Effector memory CD4-positive, alpha-beta T cell (primary cell): ENCODE measurements at places on chromosomes 1 and 21.

GRCh38 chr1:226276987-226277386 is 32.0 kb downstream of the LIN9 start:
- no peak for DNase-seq

DNA sequence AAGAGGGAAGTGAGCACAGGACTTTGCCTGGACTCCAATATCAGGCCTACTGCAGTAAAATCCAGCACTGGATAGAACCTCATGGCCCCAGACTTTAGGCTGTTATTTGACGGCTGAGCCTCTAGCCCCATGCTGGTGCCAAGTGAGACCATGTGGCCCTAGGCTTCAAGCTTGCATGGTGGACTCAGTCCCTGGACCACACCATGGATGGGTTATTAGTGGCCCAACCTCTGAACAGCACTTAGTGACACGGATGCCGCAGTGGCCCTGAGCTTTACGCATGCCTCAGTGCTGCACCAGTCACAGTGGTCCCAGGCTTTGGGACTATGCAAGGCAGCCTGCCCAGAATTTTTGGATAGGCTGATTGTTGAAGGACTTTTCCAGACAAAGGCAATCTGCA is 13.0 kb downstream of the IFI44L start:
- DNase-seq = no peak

DNA sequence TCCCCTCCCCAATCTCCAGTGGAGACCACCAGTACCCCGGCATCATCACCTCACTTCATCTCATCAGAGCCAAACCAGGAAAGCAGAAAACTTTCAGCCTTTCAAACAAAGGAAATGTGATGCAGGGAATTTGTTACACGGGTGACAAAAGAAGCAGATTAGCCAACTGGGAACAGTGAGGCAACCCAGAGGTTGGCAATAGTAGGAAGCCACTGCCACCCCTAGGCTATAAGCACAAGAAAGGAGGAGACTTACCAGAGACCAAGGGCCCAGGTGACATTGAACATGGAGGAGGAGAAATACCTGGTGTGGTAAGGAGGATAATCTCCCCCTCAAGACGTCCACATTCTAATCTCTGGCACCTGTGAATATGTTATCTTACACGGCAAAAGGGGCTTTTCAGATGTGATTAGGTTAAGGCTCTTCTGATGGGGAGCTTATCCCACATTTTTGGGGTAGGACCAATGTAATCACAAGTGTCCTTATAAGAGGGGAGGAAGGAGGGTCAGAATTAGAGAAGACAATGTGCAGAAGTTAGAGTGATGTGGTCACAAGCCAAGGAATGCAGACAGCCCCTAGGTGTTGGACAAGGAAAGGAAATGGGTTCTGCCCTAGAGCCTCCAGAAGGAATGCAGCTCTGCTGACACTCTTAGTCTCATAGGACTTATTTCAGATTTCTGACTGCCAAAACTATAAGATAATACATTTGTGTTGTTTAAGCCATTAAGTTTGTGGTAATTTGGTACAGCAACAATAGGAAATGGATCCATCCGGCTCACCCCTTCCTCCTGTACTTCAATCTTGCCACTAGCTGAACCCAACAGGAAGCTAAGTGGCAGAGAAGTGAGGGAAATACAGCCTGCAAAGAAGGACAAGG is 83.6 kb upstream of the VAV3 start:
- DNase-seq = no peak

DNA sequence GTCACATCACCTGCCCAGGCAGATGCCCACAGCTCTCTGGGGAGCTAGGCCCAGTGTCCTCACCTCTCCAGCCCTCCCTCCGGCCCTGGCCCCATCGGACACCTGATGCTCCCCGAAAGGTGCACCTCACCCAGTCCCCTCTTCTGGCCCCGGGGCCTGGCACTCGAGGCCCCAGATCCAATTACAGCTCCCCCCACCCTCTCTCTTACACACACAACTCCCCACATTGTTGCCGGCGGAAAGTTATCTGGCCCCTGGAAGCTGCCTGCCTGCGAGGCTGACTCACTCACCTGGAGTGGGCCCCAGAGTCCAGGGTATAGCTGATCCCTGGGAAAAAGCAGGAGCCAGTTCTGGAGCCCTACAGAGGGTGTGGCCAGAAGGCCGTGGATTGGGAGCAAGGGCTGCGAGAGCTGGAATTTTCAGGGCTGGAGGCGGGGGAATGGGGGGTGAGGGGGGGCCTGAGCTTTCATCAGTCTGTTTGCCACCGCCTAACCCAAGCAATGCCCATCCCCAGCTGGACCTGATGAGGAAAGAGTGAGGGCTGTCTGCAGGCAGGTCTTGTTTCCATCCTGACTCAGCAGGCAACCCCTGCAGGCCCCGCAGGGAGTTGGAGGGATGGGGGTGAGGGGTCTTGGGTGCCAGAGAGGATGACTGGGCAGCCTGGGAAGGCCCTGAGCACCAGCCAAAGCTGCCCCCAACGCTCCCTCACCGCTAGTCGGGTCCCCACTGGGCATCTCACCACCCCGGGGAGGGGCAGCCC is 948 bp downstream of the FBXO2 start:
- no peak for DNase-seq

- no peak for DNase-seq
Measured at GRCh38 chr21:42091899-42092508, 20.9 kb downstream of the UMODL1 start.

DNA sequence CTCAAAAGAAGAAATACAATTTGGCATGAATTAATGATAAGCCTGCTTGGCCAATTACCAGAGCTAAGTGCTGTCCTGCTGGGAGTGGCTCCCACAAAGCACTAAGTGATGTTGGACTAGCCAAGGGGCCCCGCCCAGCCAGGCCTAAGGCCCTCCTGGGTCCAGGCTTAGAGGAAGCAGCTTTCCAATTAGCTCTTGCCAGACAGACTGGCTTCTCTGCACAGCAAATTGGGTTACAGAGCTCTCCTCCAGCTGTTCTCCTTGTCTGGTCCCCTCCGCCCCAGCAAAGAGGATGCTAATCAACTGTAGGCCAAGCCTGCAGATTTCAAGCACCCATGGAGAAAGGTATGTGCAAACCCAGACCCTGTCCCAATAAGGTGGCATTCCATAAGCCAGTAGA is 151.9 kb downstream of the DMRTA2 start:
- DNase-seq = no peak

DNA sequence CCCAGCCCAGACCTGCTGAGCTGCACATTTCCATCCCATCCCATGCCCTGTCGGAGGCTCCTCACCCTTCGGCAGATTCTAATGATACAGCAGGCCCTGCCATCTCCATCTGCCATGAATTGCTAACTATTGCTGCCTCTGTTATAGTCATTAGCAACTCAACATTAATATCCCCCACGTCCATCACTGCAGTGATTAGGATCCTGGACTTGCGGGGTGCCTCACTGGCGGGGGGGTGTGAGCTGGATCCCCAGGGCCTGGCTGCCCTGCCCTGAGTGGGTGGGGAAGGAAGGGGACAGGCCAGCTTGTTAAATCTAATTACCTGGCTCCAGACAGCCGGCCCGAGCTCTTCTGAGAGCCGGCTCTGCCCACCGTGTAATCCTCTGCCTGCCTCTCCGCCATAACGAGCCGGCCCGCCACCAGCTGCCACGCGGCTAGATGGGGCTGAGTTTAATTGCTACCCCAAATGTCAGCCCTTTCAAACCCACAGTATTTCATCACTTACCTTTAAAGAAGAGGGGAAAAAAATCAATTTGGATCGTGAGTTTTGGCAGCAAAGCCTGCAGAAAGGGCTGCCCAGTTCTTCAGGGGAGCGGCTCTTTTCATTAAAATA is 227.3 kb upstream of the CSF3R start:
- no peak for DNase-seq

DNA sequence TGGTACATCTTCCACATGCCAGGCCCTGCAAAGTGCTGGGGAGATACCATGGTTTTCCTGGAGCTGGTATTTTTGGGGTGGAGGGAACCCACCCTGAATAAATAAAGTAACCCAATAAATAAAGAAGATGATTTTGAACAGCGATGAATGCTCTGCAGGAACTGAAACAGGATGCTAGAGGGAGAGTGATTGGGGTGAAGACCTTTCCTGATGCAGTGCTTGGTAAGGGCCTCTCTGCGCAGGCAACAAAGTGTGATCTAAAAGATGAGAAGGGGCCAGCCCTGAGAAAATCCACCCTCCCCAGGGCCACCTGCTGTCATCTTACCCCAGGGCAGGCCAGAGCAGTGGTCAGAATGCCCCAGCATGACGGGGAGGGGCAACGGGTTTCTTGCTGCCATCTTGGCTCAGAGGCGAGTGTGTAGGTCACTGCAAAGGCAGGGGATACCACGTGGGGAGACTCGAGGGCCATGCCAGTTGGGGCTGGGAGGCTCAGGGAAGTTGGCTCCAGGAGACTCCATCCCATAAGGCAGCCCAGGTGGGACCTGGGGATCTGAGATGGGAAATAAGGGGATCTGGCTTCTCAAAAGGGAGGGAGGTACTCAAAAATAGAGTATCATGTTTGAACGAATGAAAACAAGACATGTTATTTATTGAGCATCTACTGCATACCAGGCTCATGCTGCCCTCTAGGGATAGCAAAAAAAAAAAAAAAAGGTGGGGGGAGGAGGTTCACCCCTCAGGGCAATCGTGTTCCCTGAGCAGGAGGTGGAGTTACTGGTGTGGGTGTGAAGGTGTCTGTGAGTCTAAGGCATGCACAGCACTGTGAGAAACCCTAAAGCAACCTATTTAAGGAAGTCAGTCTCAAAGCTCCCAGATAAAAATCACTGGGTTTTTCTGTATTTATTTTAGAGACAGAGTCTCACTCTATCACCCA is 2.8 kb downstream of the SRARP start:
- DNase-seq = no peak

DNA sequence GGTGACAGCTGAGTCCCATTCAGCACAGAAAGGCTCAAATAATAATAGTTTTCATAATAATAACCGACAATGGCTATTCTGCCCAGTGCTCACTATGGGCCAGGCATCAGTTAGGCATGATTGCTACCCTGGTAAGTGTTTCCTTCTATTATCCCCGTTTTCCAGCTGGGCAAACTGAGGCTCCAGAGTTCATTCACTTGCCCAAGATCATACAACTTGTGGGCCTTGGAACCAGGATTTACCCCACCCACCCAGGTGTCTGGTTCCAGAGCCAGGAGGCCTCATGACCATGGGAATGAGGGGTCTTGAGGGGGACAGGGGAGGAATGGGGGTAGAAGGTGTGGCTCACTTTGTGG is 518 bp downstream of the PLOD1 start:
- no peak for DNase-seq

DNA sequence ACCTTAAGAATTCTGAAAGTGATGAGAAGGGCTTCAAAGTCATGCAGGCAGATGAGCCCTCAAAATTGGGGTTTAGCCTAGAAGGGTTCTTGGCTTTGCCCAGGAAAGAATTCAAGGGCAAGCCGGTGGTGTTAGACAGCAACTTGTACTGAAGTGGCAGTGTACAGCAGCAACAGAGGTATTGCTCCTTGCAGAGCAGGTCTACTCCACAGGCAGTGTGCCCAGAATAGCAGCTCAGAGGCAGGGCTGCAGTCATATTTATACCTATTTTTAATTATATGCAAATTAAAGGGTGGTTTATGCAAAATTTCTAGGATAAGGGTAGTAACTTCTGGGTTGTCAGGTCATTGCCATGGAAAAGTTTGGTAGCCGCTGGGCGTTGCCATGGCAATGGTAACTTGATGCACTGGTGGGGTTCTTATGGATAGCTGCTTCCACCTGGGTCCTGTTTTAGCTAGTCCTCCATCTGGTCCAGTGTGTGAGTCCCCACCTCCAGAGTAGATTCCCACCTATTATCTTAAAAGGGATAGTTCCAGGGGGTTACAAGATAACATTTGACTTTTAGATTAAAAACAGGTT is 57.9 kb upstream of the CR2 start:
- no peak for DNase-seq

DNA sequence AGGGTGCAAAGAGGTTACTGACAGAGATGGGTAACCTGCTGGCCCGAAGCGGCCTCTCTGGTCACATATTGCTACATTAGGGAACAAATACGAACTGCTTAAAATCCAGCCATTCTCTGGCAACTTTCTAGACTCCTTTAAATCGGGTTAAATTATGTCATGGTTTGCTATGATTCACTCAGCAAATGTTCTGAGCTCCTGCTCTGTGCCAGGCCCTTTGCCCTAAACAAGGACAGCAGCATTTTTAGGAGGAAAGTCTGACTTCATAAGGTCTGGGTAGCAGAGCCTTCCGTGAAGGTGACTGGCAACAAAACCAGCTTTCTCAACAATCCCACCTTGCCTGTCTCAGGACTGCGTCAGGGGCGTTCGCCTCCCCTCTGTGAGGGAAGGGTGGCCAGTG is 15.4 kb downstream of the ZP4 start:
- no peak for DNase-seq

DNA sequence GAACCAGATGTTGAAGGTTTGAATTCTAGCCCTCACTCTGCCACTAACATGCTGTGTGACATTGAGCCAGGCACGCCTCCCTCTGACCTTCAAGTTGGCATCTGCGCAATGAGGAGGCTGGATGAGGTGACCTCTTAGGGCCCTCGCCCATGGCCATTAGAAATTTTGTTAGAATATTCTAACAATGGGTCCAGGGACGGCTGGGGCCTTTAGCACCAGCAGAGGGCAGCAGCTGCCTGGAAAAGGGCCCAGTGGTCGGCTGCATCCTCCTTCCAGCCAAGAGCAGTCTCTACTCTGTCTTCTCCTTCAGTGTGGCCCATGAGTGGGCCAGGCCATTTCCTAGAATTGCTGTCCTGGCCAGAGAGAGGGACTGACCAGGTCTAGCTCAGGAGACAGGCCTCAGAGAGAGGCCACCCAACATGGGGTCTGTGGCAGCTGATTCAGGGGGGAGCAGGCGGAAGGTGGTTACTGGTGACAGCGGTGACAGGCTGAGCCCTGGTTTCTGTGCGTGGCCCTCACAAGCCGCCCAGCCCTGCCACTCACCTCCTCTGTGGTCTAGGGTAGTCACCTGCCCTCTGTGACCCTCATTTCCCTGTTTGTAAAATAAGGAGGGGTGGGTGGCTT is 101.3 kb upstream of the ACTL8 start:
- DNase-seq = no peak

GRCh38 chr21:45357436-45358260 is 47.3 kb upstream of the COL18A1 start:
- no peak for DNase-seq

DNA sequence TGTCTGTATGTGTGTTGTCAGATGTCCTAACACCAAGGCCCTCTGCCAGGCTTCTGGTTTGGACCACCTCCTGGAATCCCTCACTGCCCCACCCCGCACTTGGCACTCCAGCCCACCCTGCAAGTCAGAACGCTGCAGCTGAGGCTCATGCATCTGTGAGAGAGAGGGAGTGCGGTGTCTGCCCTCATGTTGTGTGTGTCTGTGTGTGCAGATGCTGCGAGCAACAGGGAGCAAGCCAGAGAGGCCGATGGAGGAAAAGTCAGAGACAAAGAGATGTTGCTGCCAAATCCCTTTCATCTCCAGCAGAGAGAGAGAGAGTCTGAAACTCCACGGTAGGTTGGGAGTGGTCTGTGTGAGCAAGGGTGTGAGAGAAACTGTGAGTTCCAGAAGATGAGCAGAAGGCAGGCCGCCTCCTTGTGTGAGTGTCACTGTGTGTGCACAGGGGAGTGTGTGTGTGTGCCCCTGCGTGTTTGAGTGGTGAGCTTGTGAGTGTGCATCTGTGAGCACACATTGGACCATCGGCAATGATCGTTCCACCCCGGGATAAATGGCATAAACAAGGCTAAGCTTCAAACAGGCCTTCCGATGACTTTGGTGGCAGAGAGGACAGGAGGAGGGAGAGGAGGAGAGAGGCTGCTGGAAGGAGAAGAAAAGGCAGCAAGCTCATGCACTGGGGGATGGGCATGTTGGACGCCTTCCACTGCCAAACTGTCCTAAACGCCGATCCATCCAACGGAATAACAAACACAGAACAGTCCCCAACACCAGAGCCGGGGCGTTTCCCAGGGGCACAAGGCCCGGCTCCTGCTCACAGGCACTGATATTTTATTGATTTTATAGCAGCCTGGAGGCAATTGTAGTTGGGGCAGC is 99.2 kb upstream of the GRIK3 start:
- DNase-seq = no peak
